Fibroblast of skin of left biceps (primary cell): ENCODE measurements at places on chromosomes 6 and 20.

DNA sequence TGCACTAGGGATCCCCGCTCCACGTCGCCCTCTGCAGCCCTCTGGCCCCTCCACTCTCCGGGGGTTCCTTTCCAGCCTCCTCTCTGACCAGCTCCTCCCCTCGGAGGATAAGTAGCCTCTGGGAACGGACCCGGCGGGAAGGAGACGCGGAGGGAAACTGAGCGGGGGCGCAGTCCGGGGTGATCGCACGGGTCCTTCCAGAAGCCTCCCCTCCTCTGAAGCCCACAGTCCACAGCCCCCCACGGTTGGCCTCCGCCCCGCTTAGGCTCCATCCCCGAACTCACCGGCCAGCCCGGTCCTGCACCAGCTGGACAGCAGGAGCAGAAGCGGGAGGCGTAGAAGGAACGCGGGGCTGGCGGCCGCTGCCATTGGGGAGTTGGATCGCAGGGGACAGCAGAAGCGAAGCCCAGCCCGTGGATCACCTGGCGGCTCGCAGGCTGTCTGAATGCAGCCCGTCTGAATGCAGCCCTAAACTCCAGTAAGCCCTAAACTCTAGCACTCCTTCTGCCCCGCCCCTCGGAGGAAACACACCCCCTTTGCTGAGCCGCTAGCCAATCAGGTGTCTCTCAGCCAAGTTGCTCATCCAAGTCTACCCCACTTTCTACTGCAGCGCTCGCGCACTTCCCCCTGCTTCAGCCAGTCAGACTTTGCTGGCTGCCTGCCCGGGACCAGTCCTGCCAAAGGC is at the start of gene RAET1G:
RAET1G (minus strand) TSS at position 480 of the 685 bp plus-strand sequence; CDS start at position 369, 111 bp downstream.
- DNase-seq = peak; percentile 89

DNA sequence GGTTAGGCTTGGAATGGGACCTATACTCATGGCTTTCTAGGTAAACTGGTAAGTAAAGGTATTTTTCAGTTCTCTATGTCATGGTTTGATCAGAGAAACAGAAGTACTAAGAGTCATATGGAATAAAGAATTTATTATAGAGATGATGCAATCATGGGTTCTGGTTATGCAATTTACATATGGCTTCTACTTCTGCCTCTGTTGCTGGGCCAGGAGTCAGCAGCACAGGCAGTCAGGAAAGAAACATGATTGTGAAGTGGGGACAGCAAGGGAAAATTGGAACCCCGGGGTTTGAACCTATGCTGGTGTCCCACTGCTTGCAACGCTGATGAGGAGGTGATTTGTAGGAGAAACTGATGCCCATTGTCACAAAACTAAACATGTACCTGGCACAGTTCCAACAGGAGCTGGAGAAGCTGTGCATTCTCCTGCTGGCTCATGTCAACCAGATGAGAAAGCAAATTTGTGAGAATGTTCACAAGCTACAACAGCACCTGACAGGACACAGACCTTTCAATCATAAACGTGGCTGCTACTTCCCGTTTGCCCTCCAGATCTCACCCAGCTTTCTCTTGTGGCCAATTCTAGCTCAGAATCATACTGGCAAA is 887.1 kb downstream of the TFAP2A start:
- DNase-seq = no peak

DNA sequence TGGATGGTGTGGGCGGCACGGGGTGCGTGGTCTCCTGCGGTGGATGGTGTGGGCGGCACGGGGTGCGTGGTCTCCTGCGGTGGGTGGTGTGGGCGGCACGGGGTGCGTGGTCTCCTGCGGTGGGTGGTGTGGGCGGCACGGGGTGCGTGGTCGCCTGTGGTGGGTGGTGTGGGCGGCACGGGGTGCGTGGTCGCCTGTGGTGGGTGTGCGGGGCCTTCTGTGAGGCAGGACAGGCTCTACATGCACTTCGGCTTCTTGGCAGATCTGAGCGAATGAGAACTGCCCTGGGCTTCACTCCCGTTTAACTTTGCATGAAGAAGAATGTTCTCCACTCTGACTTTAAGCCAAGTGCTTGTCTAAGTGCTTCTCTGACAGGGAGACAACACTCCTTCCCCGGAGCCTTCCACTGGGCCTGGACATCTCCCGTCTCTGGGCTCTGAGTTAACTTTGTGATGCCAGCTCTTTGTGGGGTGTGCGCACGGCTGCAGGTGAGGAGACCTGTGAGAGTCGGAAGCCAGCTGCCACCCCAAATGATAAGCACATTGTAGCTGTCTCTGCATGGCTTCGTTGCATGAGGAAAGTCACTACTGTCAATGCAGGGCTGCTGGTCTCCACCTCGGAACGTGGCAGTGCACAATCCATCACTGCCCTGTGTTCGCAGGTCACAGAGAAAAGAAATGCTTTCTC is 244.8 kb downstream of the DLL1 start:
- DNase-seq = no peak

- DNase-seq = no peak
Observed at GRCh38 chr6:32152769-32153563, 975 bp upstream of the PPT2 start.

GRCh38 chr20:58233881-58234528 is 5.6 kb upstream of the ANKRD60 start:
- no peak for DNase-seq

DNA sequence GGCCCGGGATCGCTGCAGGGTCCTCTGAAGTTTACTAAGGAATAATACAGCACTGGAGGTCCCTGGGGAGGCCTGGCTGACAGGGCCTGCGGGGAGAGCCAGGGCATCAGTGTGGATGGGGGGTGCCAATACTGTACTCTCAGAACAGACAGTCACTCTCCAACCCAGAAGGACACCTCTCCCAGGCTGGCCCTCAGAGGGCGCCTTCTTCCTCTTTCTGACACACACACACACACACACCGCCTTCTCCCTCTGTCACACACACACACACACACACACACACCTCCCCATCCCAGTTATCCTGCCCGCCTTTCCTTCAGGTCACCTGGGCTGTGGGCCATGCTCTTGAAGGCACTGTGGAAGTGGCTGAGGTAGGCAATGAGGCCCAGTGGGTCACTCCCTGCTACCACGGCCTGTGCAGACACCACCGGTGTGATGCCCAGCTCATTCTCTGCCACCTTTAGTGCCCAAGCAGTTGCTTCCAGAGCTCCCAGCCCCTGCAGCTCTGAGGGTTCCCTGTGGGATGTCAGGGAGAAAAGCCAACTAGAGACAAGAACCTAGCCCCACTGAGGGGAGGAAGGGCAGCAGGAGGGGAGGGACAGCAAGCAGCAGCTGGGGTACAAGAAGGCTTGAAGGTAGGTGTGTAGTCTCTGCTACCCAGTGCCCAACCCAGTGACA is 7.5 kb downstream of the SMPD2 start:
- no peak for DNase-seq

- DNase-seq = no peak
Observed at GRCh38 chr6:85672623-85673022, 29.9 kb upstream of the SYNCRIP start.

GRCh38 chr6:48080227-48081009 is 30.6 kb downstream of the PTCHD4 start:
- no peak for DNase-seq

- no peak for DNase-seq
Observed at GRCh38 chr6:42702200-42702599, 20.2 kb downstream of the PRPH2 start.
